ENCODE measurements at places on chromosomes 3 and 15.

DNA sequence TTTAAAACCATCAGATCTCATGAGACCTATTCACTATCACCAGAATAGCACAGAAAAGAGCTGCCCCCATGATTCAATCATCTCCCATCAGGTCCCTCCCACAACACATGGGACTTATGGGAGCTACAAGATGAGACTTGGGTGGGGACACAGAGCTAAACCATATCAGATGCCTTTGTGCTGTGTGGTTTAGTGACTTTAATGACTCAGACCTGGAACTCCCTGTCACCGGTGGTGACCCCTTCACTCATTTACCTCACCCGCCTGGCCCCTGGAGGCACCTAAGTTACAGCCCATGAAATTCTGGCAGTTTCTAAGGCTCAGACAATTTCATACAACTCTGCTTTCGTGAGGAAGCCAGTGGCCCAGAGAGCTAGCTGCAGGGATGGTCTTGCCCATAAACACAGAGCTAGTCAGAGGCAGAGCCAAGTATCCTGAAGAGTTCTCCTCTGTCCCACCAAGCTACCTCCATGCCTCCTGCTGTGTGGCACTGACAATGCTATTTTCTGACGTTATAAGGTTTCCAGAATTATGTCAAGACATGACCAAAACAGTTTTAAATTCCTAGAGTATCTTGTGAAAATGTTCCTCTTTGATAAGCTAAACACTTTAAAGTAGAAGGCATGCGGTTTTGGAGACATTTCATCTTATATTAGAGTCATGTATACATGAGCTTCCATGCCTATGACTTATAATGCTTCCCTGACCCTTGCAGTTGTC, 231.1 kb upstream of the IL12A start:
- DNase-seq: no peak

DNA sequence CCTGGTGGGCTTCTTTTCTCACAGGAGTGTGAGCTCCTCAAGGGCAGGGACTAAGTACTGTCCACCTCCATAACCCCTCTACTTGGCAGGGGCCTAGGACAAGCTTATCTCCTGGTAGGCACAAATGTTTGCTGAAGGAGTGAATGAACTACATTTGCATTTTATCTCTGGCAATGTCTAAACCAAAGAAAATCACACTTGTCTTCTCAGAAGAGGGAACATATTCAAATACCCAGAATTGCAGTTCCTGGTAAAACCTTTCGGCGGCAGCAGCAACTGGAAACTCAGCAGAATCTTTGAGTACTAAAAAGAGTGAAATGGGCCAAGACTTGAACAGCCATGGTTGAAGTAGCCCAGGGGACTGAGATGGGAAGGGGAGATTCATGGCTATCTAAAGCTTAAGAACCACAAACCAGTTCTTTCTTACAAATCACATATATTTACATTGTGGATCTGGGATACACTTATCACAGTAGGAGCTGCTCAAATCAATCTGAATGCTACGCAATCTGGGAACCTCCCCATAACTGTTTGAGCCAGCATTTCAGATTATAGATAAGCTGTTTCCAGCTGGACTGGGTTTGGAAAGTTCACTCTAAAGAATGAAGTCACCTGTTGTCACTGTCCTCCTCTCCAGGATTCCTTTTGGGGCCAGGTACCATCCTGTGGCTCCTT, 18.7 kb upstream of the PTPN9 start:
- no peak for DNase-seq

DNA sequence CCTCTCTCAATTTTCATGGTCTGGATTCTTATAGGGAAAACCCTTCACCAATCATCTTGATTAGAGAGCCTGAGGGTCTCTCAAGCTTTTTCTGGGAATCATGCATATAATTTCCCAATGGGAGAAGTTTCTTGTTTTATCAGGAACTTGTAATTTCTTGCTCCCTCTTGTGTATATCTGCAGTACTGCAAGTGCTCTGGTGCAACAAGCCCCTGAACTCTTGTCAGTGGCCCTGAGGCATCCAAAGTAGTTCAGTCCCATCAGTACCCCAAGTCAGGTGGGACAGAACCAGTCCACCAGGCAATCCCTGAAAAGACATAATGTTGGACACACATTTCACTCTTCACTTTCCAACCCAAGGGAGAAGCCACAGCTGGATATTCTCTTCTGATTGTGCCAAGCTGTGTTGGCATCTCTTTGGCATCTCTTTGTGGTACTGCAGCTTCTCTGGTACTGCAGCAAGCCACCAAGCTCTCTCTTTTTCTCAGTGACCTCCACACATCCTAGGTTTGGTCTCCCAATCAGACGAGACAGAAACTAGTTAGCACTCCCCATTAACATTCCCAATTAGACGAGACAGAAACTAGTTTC, 214.5 kb downstream of the ZIC4 start:
- peak; percentile 5 for DNase-seq

- peak; percentile 20 for DNase-seq
These were observed 262.1 kb downstream of the IGSF11 start for GRCh38 chr3:118772547-118773011.

DNA sequence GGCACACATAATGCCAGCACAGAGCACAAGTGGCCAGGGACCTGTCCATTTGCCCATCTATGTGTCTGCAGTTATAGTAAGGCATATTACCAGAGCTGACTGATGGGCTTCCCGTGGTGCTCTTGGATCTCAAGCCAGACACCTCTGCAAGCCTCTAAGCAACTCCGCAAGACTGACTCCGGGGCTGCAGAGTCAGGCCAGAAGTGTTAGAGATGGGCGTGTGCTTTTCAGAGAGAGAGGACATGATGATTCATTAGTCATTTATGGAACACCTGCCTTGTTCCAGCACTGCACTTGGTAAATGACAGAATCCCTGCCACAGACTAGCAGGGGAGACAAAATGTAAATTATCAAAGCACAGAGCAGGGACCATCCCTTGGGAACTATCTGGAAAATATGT, 559.0 kb downstream of the PDCD6IP start:
- no peak for DNase-seq

DNA sequence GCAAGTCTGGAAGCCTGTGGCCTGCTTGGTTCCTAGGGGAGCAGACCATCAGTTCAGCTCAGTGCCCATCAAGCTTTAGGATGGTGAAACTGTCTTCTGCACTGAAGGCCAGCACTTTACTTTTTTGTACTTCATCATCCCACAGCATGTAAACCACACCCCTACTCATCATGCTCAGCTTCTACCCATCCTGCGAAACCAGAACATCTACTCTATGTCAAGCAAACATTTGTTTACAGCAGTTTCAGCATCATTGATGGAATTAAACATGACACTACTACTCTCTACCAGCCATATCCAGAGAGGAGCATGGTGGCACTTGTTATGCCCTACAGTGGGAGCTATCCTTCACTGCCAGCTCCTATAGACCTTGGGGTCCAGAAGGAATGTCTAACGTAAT, 306.6 kb downstream of the SOX2 start:
- no peak for DNase-seq

DNA sequence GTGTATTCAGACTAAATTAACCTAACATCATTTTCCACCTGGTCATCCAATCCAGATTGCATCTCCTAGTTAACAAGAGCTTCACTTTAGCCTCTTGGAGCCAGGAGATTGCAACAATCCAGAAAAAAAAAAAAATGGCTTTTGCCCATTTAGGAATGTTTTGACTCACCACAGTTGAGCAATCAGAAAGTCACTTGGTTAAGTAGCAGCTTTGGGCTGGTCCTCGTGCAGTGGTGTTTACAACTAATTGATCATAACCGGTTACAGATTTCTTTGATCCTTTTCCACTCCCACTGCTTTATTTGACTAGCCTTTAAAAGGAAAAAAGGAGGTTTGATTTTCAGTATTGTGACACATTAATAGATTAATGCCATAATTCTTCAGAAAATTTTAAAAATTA, 688.8 kb upstream of the CCDC54 start:
- peak; percentile 81 for DNase-seq
